ENCODE measurements at places on chromosomes 5 and 9. TPM values are rescaled to one million over a fixed set of nuclear protein-coding genes. Genes with fewer than 3 reads are reported as not detected.

DNA sequence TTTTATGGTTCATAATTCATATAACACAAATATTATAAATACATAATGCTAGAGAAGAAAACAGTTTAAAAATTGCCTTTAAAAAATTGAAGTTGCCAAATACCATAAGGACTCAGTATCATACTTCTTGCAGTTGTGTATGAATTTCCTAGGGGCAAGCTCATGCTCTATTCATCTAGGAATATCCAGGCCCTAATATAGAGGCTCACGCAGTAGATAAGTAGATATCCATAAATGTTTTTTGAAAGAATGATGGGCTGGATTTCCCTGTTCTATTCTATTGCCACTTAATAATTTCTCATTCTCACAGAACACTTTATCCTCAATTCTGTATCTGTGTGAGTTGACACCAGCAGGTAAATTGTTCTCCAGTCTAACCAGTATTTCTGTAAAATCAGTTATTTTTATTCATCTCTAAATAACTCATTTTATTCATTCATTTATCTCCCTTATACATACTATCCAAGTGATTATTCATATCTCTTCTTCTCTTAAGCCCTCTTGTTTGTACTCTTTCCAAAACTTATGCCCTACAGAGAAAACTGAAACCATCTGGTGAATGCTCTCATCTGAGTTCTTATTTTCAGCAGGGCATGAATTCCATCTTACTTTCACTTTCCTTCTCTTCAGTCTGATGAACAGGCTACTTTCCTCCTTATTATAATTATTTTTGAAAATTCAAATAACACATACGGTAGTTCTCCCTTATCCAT is 97.1 kb downstream of the SLC44A1 start:
- ATAC-seq = no peak

Gene CNTNAP3
- 47.8 TPM for total RNA-seq

GRCh38 chr5:171410181-171410580 is 9.3 kb upstream of the FGF18 start:
- no peak for ATAC-seq

DNA sequence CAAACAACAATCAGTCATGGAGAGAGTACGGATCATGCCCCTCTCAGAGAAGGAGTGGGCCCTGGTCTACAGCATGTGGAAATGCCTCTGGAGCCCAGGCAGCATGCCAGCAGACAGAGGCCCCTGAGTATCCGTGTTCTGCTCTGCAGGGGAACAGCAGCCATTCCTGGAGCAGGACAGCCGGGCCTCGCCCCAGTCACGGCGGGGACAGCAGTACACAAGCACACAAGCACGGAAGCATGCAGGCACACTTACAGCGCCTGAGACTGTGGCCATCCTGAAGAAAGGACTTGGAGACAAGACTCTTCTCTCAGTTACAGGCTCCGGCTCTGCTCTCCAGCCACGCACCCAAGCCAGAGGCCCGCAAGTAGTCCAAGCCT is 102.6 kb upstream of the ALDH1B1 start:
- ATAC-seq = no peak

- no peak for ATAC-seq
These were observed 1637.9 kb upstream of the ACO1 start for GRCh38 chr9:30746589-30746988.

GRCh38 chr9:70079417-70080037 is 35.9 kb downstream of the MAMDC2 start:
- no peak for ATAC-seq

DNA sequence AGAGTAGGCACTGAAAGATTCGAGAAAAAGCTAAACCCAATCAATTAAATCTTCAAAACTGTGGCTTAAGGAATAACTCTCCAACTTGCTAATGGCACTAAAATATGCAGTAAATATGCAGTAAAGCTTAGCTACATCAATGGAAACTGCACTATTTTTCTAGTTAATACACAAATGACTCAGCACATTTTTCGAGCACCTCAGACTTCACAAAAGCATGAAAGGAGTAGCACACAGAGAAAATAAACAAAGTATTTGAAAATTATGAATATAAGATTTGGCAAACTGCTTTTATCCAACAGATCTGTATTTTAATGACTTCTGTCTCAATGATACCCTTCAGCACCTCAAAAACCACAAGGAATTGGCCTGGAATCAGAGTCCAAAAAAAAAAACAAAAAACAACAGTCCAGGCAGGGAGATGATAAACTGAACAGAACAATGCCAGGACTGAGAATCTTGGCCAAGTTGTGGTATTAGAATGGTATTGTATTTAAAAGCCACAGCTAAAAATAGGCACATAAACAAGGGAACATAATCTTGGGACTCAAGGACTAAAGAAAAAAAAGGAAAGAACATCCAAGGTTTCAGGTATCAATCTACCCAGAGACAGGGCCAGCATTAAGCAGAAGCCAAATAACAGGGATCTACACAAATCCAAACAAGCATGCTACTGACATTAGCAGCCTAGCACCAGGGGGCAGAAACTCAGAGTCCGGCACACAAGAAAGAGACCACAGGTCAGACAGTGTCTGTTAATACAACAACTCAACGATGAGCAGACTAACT is 21.4 kb downstream of the TMEM245 start:
- ATAC-seq = peak; percentile 68

- no peak for ATAC-seq
These were observed 123.5 kb downstream of the SLC24A2 start for GRCh38 chr9:19665146-19665863.

DNA sequence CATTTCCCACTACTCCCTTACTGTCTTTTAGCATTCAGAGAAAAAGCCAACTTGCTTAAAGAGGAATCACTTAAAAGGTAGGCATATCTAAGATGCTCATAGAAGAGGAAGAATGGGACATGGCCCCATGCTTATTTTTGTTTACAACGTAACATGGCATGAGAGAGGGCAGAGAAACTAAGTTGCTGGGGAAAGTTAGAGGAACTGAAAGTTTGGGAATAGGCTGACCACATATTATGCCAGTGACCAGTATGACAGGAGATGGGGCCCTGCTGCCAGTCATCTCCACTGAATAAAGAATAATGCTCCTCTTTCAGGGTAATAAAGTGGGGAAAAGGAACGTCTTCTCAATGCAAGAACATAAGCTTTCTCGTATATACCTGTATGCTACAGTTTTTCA is 1.9 kb downstream of the PLPP6 start:
- no peak for ATAC-seq

DNA sequence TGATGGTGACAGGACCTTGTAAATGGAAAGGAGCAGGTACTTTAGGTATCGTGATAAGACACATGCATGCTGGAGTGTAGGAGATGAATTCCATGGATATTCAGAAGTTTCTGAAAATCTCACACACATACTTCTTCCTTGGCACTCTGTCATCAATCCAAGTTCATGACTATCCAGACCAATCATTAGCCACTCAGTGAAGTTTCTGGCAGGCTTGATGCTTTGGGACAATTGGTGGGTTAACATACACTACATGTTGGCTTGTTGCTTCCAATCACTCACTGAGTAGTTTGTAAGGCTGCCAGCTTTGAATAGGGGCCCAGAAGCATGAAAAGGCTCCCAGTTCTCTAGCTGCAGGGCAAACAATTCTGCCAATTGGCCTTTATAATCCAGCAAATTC is 147.6 kb downstream of the CEMIP2 start:
- no peak for ATAC-seq

DNA sequence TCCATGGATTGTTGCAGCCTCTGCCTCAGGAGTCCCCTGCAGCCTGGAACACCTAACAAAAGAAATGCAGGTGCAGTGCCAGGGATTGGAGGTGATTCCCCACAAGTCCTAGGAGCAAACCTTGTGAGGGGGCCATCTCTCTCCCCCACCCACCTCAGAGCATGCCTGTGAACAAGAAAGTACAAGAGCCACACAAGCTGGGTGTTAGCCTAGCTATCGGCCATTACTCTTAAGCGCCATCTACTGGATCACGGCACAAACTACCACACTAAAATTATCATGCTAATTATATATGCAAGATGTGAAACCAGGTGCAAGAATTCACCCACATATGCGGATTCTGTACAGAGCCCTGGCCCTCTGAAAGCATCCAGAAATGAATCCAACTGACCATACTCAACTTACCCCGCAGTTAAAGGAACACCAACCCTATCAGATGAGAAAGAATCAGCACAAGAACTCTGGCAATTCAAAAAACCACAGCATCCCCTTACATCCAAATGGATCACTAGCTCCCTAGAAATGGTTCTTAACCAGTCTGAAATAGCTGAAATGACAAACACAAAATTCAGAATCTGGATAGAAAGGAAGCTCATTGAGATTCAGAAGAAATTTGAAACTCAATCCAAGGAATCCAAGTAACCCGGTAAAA is 16.5 kb upstream of the PRSS3 start:
- ATAC-seq = peak; percentile 94

Gene LRRC19
- total RNA-seq = 0.47 TPM

Gene UGT3A2
- total RNA-seq = 0.11 TPM

DNA sequence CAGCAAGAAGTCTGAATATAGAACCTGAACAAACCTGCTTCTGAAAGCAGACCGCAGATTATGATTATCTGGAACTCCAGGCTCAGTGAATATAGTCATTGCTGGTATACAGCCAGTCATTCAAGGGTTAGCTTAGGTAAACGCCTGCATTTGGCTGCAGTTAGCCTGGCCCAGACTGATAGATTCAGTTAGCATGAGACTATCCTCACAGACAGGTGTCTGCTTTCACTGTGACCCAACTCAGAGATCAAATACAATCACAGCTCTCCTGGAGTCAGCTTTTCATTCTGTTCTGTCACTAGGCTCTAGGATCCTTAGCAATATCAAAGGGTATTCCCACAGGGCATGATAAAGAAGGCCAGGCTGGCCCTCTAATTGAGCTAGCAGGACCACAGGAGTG is 138.6 kb upstream of the PLCXD3 start:
- no peak for ATAC-seq

GRCh38 chr5:136619556-136619955 is 254.2 kb upstream of the TRPC7 start:
- no peak for ATAC-seq

Gene CFAP77
- not detected for total RNA-seq

GRCh38 chr9:107455425-107456135 is 34.0 kb downstream of the KLF4 start:
- peak; percentile 85 for ATAC-seq

Gene GABRA6
- not detected for total RNA-seq

DNA sequence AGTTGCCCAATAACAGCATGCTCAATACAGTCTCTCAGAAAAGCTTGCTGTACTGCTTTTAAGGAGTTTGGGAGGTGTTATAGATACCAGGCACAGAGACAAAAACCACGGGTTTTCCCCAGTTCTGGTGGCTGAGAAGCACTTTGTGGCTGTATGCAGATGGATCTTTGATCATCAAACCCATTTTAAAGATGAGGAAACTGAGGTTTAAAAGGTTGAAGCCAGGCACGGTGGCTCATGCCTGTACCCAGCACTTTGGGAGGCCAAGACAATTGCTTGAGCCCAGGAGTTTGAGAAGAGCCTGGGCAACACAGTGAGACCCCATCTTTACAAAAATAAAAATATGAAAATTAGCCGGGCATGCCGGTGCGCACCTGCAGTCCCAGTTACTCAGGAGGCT is 46.3 kb upstream of the PLPP6 start:
- no peak for ATAC-seq

DNA sequence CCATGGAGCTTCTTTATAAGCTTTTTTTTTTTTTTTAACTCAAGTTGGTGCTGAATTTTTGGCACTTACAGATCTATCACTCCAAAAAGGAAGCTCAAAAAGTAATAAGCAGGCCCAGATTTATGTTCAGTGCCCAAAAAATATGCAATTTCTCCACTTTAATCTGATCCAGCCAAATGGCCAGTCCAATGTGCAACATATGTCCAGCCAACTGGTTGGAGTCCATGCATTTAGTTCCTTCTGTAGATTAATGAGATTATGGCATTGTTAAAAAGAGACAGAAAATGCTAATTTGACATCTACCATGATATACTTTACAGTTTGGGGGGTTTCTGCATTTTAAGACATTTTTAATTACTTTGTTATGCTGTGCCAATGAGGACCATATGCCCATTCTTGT is 129.5 kb downstream of the SLC1A3 start:
- ATAC-seq = no peak

Gene SAXO1
- 1.0 TPM for total RNA-seq

Gene CERCAM
- 16.0 TPM for total RNA-seq

DNA sequence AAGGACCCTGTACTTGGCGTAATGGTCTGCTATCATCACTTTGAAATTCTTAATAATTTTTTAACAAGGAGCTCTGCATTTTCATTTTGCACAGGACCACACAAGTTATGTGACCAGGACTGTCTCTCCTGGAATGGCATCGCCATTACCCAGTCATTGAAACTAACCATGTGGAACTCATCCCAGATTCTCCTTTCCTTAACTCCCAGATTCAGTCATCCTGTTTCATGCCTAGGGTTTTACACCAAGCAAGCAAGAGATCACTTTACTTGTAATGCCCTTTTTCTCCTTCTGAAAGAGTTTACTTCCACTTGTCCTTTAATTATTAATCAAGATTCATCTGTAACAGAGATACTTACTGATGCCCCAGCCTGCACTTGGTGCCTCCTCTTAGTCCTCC is 12.0 kb downstream of the FRMD3 start:
- no peak for ATAC-seq

Gene LCN1
- not detected for total RNA-seq

DNA sequence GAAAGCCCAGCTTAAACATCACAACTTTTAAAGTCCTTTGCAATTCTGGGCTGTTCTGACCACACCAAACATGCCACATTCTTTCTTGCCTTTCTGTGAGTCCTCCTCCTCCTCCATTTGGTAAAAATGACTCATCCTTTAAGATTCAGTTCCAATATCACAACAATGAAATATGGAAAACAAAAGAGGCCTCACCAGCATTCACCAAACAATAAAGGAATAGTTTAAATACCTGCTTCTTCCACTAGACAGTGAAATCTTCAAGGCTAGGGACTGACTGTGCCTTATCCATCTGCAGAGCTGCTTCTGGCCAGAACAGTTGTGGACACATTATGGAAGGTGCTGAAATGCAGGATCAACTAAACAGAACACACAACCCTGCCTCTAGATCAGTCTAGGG is 36.0 kb downstream of the NR6A1 start:
- peak; percentile 53 for ATAC-seq

DNA sequence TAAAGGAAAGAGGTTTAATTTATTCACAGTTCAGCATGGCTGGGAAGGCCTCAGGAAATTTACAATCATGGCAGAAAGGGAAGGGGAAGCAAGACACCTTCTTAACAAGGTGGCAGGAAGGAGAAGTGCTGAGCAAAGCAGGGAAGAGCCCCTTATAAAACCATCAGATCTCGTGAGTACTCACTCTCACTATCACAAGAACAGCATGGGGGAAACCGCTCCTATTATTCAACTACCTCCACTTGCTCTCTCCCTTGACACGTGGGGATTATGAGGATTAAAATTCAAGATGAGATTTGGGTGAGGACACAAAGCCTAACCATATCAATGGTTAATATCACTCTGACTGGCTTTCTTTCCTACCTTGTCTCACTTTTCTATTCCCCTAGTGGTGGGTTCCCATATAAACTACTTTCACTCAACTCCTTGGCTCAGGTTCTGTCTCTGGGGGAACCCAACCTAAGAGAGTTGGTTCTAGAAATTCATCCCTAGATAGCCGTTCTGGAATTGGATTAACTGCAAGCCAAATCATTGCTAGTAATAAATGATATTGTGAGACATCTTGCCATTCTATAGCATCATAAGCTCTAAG is 749.8 kb upstream of the GRAMD2B start:
- no peak for ATAC-seq

Gene BASP1
- total RNA-seq = 0.49 TPM

Data from motor neuron (in vitro differentiated cells).